ENCODE measurements at places on chromosomes 5 and 9.

DNA sequence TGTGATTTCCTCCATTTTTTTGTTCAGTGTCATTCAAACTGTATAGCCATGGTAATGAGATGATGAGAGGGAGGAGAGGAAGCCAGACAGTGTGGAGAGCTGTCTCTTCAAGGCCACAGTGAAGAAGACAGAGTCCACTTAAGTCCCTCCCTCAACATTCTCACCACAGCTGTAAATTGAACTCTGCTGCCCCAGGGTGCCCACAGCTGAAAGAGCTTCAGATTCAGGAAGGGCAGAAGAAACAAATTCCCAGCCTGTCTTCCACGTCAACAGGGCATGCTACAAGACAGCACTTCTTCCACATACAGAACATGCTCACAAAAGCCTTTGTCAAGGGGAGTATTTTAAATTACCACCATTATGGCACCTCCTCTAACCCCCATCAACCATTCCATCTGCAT lies 100.4 kb downstream of the KLHL3 start:
- no peak for DNase-seq

DNA sequence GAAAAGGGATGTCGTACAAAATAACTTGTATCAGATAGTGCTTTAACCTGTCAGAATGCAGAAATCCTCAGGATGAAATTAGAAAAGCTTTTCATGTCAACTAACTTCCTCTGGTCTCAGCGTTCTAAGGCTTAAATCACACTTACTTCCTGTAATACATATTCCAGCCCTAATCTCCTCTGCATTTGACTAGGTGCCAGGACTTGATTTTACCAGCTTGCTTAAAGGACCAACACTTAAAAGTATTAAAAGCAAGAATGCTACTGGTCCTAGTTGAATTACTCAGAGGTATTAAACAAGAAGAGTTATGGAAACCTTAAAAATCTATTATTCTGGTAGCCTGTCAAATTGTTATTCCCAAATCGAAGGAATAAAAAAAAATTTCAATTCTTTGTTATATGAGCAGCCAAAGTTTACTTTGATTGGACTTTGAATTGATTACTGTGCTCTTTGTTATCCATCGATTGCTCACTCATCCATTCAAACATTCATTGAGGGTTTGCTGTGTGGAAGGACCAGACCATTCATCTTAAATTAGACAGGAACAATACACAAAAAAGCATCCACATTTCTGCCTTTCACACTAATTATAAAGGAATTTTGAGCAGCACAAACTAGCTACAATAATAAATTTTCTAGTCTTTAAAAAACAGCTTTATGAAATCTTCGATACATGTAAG lies 108.7 kb downstream of the MUSK start:
- DNase-seq, result no peak

DNA sequence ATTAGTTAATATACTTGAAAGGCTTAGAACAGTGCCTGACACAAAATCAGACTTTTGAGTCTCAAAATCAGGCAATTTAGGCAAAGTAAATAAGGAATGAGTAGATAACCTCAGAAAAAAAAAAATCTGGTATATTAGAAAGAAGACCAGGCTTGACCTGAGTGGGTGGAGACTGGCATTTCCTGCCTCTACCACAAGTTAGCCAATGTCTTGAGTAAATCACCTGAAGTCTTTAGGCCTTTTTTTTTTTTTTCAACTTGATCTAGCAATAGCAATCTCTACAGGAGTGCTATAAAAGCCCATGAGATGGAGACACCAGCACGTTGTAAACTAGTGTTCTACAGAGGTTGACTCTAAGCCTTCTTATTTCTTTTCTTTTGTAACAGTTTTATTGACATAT lies 104.2 kb upstream of the RASEF start:
- DNase-seq, result no peak

- DNase-seq, result no peak
These were observed 73.0 kb upstream of the NR4A3 start for GRCh38 chr9:99748676-99749075.

DNA sequence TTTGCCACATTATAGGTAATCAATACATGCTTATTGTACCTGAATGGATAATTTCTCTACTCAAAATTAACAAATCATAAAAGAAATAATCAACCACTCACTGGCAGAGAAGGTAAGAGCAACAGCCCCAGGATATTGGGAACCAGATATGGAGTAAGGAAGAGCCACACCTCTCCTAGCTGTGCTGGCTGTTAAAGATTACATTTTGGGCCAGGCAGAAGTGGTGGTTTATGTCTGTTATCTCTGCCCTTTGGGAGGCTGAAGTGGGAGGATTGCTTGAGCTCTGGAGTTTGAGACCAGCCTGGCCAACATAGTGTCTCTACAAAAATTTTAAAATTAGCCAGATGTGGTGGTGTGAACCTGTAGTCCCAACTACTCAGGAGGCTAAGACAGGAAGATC lies 56.4 kb downstream of the BHMT start:
- DNase-seq, result no peak

Data from psoas muscle (tissue), 8 donors.